ENCODE measurements at places on chromosomes 2 and 18.

- no peak for DNase-seq
Observed at GRCh38 chr2:240554767-240555493, 2.9 kb downstream of the ANKMY1 start.

DNA sequence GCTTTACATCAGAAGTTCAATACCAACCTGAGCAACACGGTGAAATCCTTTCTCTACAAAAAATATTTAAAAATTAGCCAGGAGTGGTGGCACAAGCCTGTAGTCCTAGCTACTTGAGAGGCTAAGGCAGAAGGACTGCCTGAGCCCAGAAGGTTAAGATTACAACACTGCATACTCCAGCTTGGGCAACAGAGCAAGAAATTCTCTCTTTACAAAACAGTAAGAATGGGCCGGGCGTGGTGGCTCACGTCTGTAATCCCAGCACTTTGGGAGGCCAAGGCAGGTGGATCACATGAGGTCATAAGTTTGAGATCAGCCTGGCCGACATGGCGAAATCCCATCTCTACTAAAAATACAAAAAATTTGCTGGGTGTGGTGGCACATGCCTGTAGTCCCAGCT, 113.2 kb downstream of the USP34 start:
- DNase-seq, result peak; percentile 22

- no peak for DNase-seq
Observed at GRCh38 chr2:48207201-48207641, 300.9 kb upstream of the FBXO11 start.

DNA sequence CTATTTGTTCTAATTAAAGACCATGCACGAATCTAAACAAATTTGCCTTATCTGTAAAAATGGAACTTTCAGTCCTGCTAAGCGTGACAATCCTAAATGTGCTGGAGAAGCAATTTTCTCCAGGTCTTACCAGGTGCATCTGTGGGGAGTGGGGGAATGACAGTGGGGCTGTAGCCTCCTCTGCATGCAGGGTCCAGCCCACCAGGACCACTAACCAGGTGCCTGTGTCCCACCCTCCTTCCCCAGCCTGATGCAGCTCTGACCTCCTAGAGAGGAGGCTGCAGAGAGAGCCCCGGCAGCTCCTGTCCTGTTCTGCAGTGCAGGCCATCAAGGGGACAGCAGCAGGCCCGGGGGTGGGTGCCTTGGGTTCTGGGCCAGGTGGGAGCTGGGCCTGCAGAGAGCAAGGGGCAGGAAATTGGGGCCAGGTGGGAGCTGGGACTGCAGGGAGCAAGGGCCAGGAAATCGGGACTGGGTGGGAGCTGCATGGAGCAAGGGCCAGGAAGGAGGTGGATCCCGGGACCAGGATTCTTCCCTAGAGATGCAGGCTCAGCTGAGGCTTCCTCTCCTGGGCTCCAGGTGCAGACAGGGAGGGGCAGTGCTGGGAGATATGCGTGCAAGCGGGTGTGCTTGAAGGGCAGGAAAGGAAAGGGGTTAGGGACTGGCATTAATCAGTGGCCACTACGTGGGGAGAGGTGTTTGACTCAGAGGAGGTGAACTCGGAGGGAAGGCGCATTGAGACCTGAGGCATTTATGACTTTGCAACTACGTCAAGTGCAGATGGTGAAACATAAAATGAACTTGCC, 185.3 kb downstream of the ANKRD30B start:
- no peak for DNase-seq

GRCh38 chr2:230690439-230690838, 22.2 kb upstream of the CAB39 start:
- DNase-seq, result no peak

DNA sequence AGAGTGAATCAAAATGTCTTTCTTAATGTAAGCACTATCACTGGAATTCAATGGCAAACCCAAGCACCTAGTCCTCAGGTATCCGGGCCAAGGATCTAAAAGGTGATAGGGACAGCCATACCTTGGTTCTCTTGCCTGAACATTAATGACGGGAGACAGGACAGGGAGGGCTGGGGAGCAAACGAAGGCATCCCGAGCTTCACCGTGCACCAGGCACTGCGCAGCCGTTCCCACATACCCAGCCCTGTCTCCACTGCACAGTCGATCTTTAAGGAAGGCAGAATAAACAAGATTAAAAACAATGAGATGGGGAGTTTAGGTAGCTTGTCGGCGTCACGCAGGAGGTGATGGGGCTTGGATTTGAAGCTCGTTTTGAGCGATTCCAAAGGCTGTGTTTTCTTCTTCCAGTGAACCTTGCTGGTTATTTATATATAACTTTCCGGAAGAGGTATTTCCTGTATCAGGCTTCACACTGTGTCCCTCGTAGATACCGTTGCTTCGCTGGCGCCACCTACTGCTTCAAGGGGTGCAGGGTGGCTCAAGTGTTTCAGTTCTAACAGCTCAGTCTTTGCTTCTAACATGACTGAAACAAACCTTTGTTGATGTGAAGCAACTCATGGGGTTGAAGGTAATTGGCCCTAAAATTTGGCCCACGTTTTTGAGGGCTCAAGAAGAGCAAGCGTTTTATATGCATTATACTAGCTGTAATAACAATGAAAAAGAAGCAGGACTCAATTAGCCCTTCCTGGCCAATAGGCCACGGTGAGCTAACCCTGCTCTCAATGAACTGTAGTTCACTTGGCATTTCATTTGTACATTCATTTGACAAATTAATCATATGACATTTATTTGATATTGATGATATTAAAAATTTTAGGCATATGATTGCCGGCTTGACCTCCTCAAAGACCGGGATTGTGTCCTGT, 77.4 kb downstream of the DCDC2C start:
- peak; percentile 57 for DNase-seq

DNA sequence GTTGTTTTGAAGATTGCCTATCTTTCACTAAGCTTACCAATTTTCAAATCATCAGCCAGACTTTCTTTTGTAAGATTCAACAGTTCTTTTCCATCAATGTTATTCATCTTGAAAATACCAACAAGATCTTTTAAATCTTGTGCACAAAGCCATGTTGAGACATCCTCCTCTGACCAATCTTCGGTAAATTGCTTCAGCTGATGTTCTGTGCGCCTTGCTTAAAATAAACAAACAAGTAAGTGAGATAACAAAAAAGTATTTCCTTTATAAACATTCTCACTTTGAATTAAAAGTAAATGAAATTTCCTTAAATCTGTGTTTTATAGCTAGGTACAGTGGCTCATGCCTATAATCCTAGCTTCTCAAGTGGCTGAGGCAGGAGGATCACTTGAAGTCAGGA, 30.3 kb downstream of the WDSUB1 start:
- no peak for DNase-seq

DNA sequence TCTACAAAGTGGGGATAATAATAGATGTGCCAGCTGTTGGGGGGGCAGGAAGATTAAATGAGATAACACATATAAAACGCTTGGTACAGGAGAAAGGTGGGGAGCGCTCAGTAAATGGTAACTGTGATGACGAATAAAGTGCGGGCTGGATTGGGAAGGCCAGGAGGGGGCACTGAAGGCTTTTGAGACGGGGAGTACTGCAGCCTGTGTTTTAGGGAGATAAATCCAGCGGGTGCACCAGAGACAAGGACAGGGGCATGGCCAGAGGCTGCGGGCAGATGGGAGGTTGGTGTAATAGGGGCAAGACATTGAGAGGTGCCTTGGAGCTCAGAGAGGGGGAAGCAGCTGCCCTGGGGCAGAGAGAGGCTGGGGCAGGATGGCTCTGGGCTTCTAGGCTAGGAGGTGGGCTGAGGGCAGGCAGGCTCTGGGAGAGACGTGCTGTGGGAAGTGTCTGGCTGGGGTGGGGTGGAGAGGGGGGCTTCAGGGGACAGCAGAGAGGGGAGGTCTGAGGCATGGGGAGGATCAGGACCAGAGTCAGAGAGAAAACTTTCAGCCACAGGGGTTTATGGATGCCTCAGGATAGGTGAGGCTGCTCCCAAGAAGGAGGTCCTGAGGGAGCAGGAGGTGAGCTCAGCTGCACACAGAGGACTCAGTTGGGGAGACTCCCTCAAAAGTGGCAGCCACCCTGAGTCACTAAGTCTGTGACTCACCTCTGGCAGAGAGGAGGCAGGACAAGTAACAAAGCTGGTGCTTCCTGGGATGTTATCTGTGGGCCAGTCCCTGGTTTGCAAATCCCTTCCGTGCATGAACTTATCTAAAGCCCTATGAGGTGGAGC, 18.8 kb downstream of the TEX44 start:
- DNase-seq, result peak; percentile 54

DNA sequence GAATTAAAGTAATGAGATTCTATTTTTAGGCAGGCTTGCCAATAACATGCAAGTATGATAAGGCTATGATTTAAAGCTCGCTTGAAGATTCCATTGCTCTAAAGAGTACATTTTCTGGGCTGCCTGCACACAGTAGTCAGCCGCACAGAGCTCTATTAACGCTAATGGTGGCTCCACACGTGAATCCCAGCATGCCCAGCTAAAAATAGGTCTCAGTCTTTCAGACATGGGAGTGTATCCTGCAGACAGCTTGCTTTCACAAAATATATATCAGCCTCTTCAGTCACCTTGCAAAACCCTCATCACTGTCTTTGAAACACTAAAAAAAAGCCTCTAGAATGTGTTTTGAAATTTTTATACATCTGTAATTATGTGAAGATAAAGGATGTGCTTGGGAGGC, 418.1 kb downstream of the MTX2 start:
- no peak for DNase-seq

GRCh38 chr18:7170292-7170691, 52.7 kb upstream of the LAMA1 start:
- DNase-seq, result no peak

DNA sequence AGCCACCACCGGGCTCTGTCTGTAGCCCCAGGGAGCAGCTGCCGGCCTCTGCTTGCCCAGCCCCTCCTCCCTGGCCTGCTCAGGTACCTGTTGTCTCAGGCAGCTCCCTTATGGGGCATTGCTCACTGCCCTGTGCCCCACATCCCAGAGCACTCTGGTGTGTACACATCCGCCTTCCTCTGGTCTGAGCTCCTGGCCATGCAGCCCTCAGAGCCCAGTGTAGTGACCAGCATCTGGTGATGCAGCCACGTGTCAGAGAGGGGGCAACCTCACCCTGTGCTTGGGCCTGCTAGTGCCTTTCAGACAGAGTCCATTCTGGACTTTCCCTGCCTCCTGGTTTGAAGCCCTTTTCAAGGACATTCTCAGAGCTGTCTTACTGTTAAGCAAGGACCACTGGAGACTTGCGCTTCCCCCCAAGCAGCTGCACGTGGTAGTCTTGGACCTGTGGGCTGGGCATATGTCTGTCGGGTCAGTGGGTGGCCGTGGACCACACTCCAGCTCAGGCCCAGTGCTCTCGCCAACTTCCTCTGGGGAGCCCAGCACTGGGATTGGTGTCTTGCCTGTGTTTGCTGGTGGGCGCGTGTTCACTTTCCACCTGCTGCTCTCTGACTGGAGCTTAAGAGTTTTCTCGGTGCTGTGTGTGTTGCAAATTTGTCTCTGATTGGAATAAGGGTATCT, 30.7 kb downstream of the DGKD start:
- DNase-seq, result no peak

DNA sequence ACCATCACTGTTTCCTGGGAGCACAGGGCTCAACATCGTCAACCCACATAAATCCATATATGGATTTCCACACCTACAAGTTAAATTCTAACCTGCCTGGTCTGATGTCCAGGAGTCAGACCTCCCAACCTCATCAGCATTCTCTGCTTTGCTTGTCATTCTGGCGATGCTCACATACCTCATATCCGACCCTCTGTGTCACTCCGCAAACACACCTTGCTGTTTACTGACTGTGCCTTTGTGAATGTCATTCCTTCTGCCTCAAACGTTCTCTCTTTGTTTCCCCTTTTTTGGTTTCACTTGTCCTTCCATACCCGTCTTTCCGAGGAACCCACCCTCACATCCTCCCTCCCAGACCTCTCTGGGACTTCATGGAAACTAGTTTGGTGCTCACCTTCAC, 187.1 kb downstream of the ACTR3 start:
- no peak for DNase-seq

DNA sequence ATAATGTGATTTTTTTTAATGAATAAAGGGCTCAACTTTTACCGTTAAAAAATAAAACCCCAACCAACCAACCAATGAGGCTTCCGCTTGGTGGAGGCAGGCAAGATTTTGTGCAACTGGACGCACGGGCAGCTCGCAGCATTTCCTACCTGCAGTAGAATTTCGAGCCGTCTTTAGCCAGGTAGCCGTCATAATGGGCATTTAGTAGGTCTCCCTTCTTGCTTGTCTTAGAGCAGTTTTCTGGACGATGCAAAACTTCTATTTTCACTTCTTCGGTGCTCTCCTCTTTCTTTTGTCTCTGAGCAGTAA, 316 bp downstream of the FKBP7 start:
- no peak for DNase-seq

DNA sequence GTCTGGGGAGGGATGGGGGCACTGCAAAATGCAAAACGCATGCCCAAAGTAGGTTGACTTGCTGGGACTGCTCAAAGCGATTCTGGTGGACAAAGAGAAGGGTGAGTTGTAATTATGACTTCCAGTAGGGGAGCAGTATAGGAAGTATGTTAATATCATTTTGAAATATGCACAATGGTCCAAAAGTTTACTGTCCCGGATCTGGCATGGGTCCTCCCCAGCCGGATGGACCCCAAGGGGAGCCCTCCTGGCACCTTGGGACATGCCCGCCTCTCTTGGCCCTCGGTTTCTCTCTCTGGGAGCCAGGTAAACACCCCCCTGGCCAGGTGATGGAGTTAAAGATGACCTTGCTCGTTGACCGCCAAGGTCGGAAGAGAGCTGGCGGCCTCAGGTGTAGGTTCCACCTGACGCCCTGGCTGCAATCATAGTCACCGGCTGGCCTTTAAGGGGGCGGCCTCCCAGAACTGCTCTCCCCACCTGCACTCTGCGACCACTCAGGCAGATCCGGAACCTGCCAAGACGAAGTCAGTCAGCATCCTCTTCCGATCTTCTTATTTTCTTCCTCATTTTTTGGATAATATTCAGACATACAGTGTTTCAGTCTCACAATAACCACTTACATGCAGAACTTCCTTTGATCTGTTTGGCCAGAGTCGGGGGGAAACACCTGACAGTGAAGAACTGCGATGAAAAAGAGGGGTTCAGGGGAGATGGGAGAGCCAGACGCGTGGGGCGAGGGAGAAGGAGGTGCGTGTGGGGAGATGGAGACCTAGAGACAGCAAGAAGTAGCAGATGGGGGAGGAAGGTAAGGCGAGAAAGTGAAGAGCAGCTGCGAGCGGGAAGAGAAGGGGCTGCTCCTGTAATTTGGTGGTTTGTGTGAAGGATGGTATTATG, 148.3 kb downstream of the MEIS1 start:
- DNase-seq, result no peak

DNA sequence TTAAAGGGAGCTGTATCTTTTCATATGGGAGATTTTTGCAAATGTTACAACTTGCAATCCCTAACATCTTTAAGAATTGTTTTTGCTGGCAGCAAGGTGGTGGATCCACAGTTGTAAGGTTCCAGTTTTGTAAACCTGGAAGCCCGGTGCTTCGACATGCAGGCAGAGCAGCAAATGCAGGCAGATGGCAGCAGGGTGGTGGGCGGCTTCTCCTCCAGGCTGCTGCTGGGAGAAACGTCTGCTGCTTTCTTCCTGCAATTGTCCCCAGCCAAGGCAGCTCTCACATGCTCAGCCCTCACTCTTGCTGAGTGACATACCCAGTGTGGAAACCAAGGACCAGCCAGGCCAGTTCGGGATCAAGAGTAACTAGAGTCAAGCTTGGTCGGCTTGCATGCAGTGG, 166.0 kb downstream of the SEPTIN10 start:
- no peak for DNase-seq

Data from inflammatory macrophage treated with lipopolysaccharide for 1 hour (primary cell).